Activated T-helper 1 cell treated with anti-CD3 and anti-CD28 coated beads, Interleukin-2, amount 50 U/mL, for 16 hours (primary cell): ENCODE measurements at places on chromosomes 16 and 17.

- DNase-seq = no peak
Measured at GRCh38 chr16:2244926-2245795, 6.2 kb downstream of the ECI1 start.

DNA sequence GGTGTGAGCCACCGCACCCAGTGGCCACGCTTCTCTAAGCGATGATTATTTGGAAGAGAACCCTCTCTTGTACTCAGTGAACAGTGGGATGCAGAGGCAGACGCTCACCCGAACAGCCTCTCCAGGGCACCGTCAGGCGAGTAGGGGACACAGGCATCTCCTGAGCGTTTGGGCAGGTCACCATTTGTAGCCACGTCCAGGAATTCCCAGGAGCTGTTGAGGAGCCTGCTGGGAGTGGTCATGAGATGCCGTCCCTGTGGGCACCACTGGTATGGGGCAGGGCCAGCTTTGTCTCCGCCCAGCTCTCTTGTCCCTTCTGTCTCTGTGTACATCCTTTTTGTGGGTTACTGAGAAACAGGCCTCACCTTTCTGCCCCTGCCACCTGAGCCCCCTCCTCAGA lies 81.3 kb upstream of the ZNF469 start:
- no peak for DNase-seq

DNA sequence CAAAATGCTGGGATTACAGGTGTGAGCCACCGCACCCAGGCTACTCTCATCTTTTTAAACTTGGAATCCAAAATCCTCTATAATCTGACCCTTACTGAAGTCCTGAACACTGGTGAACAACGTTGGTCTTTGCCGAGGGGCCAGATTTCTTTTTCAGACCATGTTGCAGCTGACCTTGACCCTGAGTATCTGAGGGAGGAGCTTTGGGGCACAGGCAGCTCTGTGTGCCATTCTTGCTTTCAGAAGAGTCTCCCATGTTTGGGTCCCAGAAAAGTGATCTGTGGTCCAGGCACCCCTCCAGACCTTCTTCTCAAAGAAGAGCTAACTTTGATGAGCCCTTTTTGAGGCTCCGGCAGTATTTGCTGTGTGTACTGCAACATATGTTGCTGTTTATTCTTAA lies 50.4 kb downstream of the CENPV start:
- no peak for DNase-seq

DNA sequence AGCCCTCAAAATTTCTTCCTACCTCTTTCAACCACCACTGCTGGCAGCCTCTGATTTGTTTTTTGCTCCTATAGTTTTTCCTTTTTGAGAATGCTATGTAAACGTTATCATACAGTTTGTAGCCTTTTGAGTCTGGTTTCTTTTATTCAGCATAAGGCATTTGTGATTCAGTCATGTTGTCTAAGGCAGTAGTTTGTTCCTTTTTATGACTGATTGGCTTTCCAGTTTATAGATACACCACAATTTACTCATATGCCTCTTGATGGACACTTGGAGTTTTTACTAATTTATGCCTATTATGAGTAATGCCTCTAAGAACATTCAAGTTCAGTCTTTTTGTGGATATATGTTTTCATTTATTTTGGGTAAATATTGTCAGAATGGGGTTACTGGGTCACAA lies 136.6 kb downstream of the CHD9 start:
- no peak for DNase-seq

GRCh38 chr17:49969795-49970389 lies 902 bp downstream of the DLX4 start:
- no peak for DNase-seq

GRCh38 chr16:79902351-79902750 lies 301.8 kb upstream of the MAF start:
- no peak for DNase-seq

DNA sequence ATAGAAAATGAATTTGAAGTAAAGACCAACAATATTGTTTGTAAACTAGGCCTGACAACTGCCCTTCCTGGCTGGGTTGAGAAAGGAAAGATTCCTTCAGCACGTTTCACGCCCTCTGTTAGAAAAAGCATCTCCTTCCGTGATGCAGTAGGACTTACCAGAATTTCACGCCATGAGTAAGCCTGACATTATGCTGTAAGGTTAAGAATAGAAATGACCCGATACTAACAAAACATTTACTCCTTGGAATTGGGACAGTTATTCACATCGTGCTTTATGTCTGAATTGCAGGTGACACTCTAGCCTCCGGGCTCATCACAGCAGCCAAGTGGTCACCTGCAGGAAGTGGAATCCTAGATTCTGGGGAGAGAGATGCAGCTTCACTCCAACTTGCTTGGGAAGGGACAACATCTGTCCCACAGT lies 17.5 kb downstream of the MARCHF10 start:
- no peak for DNase-seq

- DNase-seq = no peak
Measured at GRCh38 chr16:75042426-75043174, 43.8 kb downstream of the ZNRF1 start.

DNA sequence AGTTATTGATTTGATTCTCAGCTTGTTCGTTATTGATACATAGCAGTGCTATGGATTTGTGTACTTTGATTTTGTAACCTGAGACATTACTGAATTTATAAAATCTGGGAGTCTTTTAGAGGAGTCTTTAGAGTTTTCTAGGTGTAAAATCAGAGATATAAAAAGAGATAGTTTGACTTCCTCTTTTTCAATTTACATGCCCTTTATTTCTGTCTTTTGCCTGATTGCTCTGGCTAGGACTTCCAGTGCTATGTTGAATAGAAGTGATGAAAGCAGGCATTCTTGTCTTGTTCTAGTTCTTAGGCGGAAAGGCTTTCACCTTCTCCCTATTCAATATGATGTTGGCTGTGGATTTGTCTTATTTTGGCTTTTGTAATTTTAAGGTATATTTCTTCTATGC lies 106.2 kb downstream of the PHKB start:
- DNase-seq = no peak

GRCh38 chr16:70302745-70303144 lies 3.8 kb downstream of the DDX19B start:
- no peak for DNase-seq

- no peak for DNase-seq
Measured at GRCh38 chr16:49698931-49699840, 156.7 kb downstream of the ZNF423 start.

GRCh38 chr17:81206657-81207056 lies 16.1 kb downstream of the CEP131 start:
- DNase-seq = no peak

- no peak for DNase-seq
Measured at GRCh38 chr17:40312893-40313667, 4.1 kb downstream of the RARA start.

DNA sequence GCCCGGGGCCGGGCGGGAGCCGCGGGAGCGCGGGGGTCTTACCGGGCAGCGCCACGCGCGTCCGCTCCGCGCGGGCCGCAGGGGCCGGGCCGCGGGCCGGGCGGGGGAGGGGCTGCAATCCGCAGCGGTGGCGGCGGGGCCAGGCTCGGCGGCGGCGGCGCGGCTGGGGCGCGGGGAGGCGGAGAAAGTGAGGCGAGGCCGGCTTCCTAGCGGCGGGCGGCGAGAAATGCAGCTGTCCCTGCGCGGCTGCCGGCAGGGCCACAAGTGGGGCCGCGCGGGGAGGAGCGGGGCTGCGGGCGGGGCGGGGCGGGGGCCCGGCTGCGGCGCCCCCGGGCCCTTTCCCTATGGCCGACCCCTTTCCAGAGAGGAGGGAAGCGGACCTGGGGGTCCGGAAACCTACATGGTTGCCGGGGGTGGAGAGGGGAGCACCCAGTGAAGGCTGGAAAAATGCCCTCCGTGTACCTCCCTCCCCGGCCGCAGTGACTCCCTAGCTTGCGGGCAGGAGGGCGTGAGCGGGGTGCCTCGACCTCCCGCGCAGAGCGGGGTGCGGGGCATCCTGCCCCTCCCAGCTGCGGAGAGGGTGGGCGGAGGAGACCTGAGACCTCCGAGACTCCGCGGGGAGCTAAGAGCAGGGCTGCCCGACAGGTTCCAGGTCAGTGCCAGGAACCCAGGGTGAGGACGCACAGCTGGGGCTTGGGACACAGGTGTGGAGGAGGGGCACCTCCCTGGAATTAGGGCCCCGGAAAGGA lies at the start of gene CUEDC1:
CUEDC1 (minus strand) TSS at position 230 of the 749 bp plus-strand sequence. CDS start 69,848 bp downstream, outside the sequence.
- peak; percentile 27 for DNase-seq

DNA sequence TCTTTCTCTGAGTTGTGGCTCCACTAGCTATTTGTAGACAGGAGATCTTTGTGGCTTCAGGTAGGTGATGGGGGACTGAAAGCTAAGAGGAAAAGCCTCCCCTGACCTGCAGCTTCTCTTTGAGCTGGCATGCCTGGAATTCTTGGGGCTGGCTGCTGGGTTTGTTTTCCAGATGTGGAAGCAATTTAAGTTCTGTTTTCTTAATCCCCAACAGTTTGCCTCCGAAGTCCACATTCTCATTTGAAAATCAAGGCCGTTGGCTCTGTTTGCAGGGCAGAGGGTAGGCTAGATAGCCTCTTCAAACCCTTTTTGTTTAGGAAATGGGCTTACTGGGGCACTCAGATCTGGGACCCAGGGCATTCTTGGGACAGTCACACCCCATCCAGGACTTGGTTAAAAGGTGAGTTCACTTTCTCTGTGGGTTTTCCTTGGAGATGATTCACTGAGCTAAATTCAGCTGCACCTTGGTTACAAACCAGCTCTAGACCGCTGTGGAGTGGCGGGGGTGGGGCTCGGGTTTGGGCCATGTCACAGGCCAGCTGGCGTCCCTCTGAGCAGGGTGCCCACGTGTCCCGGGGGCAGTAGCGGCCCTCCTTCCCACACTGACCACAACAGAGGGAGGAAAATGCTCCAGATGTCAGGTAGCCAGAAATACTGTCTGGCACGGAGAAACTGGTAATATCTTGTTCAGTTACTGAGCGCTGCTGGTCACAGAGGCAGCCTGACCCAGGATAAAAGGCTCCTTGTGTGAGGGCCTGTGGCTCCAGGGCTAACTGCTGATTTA lies 108.5 kb downstream of the RAB11FIP4 start:
- no peak for DNase-seq

DNA sequence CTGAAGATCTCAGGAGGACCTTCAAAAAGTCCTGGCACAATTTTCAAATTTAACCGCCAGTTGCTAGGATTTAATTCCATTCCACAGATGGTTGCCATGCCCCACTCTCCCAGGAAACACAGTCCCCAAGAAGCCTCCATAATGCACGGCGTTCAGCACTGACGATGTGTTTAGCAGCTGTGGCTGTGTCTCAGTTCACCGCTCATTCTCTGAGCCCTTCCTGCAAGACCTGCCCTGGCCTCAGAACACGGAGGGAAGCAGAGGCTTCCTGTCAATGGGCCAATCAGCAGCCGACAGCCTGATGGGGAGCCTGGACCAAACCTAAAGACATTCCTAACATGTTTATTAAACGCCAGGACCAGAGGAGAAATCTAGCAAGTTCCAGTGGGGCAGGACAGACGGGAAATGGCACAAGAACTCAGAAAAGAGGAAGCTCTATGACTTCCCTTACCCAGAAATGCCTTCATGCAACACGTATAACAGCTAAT lies 4.9 kb downstream of the MYLK3 start:
- no peak for DNase-seq

DNA sequence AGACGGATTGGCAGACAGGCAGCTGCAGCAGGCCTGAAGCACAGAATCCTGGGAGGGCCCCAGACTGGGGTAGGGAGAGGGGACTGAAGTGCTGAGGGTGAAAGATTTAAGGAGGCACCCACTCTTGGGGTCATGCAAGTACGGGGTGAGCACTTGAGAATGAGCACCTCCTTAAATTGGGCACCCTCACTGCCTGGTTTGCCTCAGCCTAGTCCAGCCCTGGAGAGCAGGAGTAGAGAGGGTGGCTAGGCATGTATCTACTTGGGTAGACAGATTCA lies 154.1 kb upstream of the CDC42EP4 start:
- DNase-seq = no peak

GRCh38 chr16:58028541-58029070 lies 3.1 kb downstream of the MMP15 start:
- DNase-seq = no peak

DNA sequence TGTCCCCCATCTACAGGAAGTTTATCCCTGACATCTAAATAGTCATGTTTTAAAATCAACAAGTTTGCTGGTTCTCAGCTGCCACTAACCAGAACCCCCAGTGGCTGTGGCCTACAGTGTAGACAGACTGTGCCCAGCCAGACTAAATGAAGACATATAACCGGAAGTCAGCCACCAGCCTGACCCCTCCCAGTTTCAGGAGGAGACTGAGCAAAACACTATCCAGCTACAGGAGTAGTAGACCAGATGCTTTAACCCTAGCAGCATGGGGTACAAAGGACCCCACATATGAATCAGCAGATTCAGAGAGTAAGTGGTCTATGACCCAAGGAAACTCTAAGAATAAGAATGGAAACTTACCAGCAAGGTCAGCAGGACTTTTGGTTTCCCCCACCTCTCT lies 83.4 kb downstream of the HIC1 start:
- DNase-seq = no peak

- no peak for DNase-seq
Measured at GRCh38 chr16:50741225-50741780, 583 bp upstream of the CYLD start.

- no peak for DNase-seq
Measured at GRCh38 chr17:36525888-36526287, 8.8 kb downstream of the MYO19 start.

DNA sequence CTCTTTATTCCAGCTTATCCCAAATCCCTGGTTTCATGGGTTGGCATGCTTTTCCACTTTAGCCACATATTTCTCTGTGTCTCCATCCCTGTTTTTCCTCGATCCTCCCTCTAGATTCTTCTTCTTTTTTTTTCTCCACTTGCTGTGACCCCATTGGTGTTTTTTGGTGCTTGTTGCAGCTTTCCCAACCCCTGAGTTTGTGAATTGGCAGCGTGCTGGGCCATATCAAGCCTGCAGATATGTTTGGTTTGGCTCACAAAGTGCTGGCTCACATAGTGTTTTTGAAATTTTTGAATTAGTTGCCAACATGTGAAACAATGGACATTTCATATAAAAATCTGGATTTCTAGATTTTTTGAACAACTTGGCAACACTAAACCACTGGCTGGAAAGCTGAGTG lies 8.8 kb downstream of the GPR139 start:
- no peak for DNase-seq

DNA sequence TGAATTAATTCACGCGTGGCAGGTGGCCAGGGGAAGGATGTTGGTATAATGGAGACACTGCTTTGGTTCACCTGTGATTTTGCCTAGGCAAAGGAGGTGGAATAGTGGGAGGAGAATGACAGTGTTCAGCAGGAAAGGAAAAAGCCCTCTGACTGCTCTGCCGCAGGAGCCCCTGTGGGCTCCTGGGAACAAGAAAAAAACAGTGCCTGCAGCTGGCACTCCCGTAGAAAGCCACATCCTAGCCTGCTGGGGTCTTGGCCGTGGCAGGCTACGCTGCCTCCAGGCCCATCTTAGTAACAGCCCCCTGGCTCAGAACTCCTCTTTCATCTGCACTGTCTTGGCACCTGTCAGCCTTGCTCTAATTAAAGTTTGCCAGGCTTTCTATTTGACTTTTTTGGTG lies 20.6 kb downstream of the ADORA2B start:
- DNase-seq = no peak

GRCh38 chr17:60618080-60618479 lies 18.1 kb downstream of the PPM1D start:
- DNase-seq = no peak

- DNase-seq = no peak
Measured at GRCh38 chr16:17563323-17564091, 92.7 kb upstream of the XYLT1 start.
